ENCODE measurements at places on chromosomes 7 and 10. TPM values are rescaled to one million over a fixed set of nuclear protein-coding genes. Genes with fewer than 3 reads are reported as not detected.

Gene SPDYE5
- not detected for total RNA-seq

Gene HOXA7
- 4.7 TPM for total RNA-seq

Gene ASB10
- total RNA-seq, result not detected

Gene HOXA9
- total RNA-seq, result 0.32 TPM

Gene SHOC2
- 16.4 TPM for total RNA-seq

Gene DDC
- 1.2 TPM for total RNA-seq

Gene FZD8
- total RNA-seq, result 7.0 TPM

Gene NUB1
- 39.0 TPM for total RNA-seq

Gene GRM3
- not detected for total RNA-seq

Gene MIOS
- 17.2 TPM for total RNA-seq

Gene GDI2
- total RNA-seq, result 207 TPM

Gene ENTPD1
- total RNA-seq, result 0.17 TPM

Gene ARID5B
- 1.4 TPM for total RNA-seq

Gene NYAP1
- total RNA-seq, result 4.2 TPM

Gene GALNT17
- not detected for total RNA-seq

Gene DNAH11
- 0.21 TPM for total RNA-seq

Gene PTEN
- total RNA-seq, result 74.3 TPM

Gene TUBAL3
- total RNA-seq, result 0.33 TPM

Gene CCL24
- total RNA-seq, result not detected

Gene NKX2-3
- total RNA-seq, result not detected

Gene CPA5
- not detected for total RNA-seq

Gene BLVRA
- total RNA-seq, result 72.2 TPM

Gene EXOC6
- total RNA-seq, result 9.5 TPM

Gene HELLS
- 30.5 TPM for total RNA-seq

Gene CPA2
- not detected for total RNA-seq

Gene GNGT1
- total RNA-seq, result not detected

Gene CALHM1
- not detected for total RNA-seq

Gene PAPSS2
- 21.9 TPM for total RNA-seq

Gene INA
- 29.7 TPM for total RNA-seq

Gene ELN
- 0.08 TPM for total RNA-seq

Gene MET
- total RNA-seq, result 91.6 TPM

Measured in A549 treated with ZK216348 at 1 μM for 4 hours (cell line).